ENCODE measurements at places on chromosomes 4 and X.

- DNase-seq, result no peak
Measured at GRCh38 chr4:40377512-40378365, 42.6 kb downstream of the CHRNA9 start.

GRCh38 chr4:186770481-186771175 is 47.0 kb upstream of the FAT1 start:
- no peak for DNase-seq

- no peak for DNase-seq
Measured at GRCh38 chr4:76729980-76730379, 168.0 kb downstream of the SOWAHB start.

- no peak for DNase-seq
Measured at GRCh38 chr4:141637565-141637964, 1.2 kb downstream of the IL15 start.

DNA sequence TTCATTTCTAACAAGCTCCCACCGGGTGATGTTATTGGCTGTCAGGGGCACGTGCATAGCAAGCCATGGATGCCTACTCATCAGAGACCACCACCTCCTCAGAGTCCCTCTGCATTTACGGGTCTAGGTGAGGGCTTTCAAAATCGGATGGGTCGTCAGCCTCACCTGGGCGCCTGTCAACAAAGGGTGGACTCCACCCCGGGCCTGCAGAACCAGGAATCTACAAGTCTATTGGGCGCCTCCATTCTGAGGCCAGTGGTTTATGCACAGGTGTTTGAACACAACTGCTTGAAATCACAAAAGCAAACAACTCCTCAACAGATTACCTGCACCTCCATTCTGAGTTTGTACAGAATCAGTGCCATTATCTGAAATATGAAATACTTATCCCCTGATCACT is 318.9 kb downstream of the PTTG2 start:
- no peak for DNase-seq

DNA sequence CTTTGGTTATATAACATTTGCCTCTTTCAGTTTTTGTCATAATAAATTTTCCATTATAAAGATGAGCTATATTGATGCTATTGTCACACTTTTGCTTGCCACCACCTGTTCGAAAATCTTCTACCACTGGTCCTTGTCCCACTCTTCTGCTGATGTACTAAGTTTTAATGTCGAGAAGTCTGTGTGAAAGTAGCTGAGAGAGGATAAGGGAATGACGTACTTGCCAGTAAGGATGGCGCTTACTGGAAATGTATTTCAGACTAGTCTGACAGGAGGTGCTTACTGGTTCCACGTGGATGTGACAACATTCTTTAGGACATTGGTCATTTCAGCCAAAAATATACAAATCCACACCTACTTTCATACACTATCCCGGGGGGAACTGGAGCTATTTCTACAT is 132.7 kb upstream of the NR3C2 start:
- DNase-seq, result no peak

DNA sequence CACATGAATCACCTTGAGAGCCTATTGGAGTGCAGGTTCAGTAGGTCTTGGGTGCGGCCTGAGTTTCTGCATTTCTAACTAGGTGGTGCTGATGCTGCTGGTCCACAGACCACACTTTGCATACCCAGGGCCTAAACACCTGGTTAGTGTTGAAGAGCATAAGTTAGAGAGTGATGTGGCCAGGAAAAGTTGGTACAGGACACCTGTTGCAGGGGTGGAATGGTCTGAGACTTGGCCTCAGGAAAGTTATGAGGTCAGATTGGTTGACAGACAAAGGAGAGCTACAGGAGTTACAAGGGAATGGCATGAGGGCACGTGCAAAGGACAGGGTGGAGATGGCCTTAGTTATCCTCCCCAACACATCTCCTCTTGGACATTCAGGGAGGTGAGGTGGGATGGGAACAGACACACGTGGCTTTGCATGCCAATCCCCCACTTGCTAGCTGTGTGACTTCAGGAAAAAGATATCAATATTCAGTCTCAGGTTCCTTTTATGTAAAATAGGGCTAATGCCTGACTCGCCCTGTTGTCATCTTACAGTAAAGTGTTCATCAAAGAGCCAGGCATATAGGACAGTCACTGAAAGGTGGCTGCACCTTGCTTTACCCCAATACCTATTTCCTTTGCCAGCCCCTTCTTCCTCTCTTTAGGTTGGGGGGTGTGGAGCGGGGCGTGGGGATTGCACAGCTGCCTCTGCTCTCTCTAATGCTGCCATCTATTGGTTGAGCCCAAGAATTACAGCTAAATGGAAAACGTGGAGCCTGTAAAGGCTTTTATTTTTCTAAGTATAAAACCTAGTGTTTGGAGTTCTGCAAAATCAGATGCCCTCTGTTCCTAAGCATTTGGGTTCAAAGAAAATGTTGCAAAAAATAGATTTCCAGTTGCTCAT is 47.5 kb downstream of the ATG4A start:
- no peak for DNase-seq

DNA sequence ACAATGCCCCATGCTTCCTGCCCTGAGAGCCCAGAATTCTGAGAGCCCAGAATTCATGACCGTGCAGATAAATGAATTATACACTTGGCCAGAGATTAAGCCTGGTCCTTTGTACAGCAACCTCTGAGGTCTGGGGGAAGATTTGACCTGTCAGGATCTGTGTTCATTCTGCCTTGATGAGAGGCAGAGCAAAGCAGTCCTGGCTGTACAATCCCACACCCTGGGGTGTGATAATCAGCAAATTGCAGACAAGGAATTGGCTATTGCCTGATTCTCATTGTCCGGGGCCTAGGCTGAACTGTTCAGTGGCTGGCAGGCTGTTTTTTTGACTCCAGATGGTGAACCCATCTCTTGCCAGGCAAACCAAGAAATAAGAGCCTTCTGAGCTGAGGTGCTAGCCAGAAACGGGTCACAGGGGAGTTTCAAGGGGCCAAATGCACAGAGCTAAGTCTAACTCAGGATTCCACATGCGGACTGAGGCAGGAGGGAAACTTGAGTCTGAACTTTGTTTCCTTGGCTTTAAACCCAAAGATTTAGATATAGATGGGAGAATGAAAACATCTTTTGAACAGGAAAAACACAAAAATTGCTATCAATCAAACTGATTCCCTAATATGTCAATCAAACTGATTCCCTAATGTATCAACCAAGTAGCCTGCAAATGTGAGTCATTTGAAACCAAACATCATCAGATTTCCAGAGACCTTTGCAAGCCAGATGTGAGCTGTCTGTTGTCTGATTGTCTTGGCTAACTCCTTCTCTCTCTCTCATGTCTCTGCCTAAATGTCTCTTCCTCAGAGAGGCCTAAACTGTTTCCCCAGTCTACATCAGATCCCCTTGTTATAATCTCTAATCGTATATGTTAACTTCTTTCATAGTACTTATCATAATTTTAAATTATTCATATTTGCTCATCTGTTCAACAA is 159.3 kb downstream of the ATG4A start:
- DNase-seq, result no peak

- DNase-seq, result no peak
Measured at GRCh38 chr4:73593631-73594241, 26.5 kb downstream of the RASSF6 start.

DNA sequence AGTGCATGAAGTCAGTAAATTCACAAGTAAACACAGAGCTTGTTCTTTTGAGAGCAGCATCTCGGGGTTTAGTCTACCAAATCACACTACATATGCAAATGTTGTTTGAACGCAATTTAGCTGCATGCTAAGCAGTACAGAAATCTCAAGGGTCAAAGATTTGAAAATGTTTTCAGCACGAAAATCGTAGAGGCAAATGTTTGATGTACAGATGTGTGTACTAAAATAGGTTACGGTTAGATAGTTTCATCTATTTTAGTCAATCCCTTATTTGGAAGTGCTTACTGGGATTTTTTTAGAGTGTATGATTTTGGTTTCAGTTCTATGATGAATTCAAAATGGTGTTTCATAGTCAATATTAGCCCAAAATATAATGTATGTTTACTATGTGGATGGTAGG is 1928.2 kb upstream of the TENM3 start:
- DNase-seq, result no peak

DNA sequence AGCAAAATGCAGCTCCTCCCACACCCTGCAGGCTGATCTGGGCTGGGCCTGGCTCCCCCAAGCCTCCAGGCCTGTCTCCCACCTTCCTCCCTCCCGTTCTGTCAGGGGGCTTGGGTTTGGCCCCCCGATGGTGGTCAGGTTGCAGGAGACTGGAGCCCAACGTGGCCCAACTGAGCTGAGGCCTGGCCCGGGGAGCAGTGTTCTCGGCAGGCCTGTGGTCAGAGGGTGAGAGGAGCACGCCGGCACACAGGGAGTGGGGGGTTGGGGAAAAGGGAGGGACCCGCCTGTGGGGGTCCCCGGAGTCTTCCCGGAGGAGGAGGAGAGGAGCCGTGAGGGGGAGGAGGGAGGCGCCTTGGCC is 43.2 kb upstream of the NKX1-1 start:
- no peak for DNase-seq

- no peak for DNase-seq
Measured at GRCh38 chr4:95077864-95078263, 320.1 kb downstream of the BMPR1B start.

DNA sequence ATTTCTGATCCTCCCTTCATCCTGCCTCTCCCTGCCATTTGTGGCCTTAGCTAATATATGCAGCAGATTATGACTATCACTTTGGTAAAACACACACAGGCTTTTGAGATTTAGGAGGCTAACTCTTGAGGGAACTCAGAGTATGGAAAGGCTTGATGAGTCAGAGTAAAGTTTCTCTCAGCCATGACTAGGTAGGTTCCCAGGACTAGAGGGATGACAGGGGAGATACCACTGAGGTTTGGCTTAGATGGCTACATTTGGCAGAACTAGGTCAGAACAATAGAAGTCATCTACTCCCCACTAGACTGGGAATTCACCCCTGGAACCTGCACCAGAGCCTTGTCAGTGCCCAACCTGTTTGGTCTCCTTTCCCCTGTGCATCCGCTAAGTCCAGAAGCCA is 585.7 kb downstream of the TLL1 start:
- DNase-seq, result no peak

All from stimulated activated CD4-positive, alpha-beta T cell treated with anti-CD3 and anti-CD28 coated beads, Interleukin-15, amount 100 ng/mL, for 1 hour (primary cell).